GDM1 (cell line): ENCODE measurements at places on chromosomes 16 and 17.

DNA sequence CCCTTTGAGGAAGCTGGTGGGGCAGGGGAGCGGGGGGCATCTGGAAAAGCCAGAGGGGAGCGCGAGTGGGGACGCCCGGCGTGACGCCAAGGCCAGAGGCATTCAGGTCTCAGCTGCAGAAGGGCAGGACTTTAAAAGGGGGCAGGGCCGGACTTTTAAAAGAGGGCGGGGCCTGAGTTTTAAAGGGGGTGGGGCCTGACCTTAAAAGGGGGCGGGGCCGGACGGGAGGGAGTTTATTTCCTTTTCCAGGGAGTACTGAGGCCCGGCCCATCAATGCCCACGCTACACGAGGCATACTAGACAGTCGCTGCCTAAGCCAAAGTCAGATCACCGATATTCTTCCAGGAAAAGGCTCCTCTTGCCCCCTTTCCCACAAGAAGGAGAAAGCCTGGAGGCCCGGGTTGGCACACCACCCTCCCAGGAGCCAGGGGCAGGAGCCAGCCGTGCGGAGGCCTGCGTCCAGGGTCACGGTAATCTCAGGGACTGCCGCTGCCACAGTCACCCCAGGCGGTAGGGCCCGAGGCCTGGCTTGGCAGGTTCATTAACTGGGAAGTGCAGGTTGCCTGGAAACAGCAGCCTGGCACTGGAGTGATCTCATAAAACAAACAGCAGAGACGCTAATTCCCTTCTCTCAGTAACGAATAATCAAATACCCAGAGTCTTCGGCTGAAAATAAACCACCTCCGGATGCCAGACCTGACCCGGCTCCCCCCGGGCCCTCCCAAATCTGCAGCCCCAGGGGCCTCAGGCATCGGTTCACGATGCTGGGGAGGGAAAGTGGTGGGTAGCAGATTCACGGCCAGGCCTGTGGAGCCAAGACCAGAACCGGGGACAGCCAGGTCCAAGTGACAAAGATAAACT, 90.7 kb downstream of the TIMM22 start:
- no peak for DNase-seq

DNA sequence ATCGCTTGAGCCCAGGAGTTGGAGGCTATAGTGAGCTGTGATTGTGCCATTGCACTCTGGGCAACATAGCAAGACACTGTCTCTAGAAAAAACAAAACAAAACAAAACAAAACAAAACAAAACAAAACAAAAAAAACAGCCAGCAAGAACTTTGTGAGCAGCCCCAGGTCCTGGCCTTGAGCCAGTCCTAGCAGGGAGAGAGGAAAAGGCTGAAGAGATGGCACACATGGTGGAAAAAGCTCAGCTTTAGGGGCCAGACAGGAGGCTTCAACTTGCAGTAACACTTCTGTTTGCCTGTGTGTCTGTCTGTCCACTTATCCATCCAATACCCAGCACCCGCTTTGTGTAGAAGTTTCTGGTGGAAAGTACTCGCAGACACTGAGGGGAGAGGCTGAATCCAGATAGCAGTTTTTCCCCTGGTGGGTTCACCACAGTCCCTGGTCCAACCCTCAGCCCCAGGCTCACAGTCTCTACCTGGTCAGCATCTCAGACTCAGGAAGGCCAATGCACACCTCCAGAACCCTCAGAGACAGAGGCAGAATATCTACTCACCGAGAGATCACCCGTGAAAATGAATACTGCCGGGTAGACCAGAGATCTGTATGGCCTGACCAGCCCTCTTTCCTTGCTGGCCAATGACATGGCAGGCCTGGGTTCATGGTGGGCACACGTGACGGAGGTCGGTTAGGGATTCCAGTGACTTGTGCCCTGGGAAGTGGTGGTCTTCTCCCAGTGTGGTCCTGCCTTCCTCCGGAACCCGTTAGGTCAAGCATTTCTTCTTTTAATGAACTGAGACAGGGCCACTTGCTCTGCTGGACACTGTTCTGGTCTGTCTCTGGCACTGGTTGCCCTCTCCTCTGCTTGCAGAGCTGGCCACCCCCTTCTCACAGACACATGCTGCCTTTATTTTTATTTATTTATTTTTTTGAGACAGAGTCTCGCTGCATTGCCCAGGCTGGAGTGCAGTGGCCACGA, 79.5 kb upstream of the DNAJA2 start:
- no peak for DNase-seq

DNA sequence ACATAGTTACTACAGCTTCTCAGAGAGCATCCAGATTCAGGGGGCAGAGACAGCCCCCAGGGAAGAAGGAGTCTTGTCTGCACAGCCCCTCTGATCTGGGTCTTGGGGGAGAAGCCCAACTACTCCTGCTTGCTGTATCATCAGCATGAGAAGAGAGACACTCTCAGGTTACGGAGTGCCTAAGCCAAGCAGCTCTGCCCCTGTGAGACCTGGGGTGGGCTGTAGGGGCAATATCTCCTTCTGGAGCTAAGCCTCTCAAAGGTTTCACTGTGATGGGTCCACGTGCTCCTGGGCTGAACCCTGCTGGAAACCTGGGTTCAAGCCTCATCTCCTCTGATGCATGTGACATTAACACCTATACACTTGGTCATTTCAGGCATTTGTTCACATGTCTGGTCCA, 123.2 kb downstream of the CPPED1 start:
- DNase-seq = no peak

DNA sequence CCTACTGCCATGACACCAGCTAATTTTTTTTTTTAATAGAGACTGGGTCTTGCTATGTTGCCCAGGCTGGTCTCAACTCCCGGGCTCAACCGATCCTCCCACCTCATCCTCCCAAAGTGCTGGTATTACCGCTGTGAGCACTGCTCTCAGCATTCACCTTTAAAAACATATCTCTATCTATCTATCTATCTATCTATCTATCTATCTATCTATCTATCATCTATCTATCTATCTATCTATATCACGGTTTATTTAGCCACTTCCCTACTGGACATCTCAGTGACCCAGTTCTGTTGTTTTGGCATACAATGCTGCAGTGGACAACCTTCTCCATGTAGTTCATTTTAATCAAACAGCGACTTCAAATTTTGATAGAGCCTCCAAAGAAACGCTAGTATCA, 1.3 kb upstream of the PHAF1 start:
- DNase-seq = no peak

DNA sequence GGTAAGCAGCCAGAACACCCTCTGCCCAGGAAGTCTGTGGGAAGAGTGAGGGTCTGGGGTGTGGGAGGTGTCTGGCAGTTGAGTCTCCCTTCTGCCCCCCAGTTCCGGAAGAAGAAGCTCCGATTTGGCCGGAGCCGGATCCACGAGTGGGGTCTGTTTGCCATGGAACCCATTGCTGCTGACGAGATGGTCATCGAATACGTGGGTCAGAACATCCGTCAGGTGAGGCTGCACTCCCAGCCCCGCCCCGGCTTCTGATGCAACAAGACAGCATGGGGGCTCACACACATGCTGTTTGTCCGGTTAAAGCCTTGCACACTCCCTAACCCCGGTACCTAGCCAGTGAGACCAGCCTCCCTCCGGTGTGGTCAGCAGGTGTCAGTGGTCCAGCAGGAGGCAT, 4.0 kb upstream of the HSD3B7 start:
- no peak for DNase-seq
